ENCODE measurements at places on chromosomes 3 and 15.

DNA sequence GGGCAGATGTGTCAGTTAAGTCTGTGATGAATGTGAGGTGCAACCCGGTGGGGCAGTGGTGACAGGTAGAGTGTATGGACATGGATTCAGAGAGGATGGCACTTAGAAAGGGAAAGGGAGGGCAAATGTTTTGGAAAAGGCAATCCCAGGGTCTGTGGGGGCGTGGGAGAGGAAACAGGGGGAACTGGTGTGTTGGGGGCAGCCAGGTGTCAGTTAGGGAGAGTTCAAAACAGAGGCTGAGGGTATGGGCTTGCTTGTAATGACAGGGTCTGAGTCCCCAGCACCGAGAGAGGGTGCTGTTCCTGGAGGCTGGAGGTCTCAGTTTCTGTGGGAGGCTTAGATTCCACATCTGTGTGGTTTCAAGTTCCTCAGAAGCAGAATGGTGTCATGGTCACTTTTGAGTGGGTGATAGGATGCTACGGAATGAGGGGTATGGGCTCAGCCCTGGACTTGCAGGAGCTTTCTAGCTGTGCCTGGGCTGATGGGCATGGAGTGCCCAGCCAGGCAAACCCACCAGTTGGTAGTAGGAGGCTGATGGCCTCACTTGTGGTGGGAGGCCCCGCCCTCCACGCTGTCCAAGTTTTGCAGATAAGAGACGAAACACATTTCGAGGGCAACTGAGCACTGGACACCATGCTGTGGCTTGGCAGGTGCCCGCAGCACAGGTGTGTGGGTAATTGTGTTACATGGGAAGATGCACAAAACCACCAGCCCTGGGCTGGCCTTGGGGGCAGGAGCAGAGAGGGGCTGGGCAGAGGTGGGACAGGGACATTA is 209.4 kb downstream of the RPLP1 start:
- DNase-seq = no peak

DNA sequence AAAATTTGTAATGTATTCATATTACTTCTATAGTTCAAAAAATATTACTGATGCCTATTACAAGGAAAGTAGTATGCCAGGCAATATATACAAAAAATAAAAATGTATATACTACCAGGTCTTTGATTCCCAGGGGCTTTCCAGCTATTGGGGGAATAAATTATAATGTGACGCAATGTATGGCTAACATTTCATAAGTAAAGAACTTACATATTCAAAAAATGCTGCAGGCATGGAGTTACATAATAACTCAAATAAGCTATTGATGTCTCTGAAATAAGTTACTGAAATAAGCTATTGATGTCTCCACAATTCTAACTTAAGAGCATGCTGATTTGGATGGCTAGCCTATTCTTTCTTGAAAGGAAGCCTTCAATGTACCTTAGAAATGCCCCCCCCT is 30.2 kb downstream of the MCCC1 start:
- no peak for DNase-seq

DNA sequence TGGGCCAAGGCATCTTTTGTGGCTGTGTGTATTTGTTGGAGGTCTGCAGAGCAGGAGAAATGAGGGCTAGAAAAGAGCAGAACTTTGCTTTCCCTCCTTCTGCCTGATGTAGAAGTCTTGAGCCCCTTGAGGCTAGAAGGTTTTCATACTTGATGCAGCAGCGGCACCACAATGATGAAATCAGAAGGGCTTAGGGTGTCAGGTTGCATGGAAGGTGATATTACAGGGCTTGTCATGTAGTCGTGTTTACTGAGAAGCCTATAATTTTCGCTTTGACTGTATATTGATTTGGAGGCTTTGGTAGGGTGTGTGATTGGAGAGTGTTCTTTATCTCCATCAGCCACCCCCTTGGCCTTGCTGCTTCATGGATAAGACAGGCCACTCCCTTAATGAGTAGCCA is 339.8 kb downstream of the THSD4 start:
- DNase-seq = no peak

- DNase-seq = no peak
Observed at GRCh38 chr3:15681668-15682067, 80.1 kb downstream of the BTD start.

DNA sequence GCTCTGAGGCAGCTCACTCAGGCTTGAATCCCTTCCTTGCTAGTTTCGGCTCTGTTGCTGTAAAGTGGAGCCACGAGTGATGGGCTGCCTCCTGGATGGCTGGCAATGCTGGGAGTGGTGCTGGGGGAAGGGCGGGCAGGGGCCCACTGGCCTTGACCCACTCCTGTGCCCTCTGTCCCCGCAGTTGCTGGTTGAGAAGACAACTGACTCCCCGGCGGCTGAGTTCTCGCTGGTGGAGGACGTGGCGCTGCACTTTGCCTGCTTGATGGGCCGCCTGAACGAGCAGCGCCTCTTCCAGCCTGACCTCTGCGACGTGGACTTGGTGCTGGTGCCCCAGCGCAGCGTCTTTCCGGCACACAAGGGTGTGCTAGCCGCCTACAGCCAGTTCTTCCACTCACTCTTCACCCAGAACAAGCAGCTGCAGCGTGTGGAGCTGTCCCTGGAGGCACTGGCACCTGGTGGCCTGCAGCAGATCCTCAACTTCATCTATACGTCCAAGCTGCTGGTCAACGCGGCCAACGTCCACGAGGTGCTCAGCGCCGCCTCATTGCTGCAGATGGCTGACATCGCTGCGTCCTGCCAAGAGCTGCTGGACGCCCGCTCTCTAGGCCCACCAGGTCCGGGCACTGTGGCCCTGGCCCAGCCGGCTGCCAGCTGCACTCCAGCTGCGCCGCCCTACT is 4.7 kb downstream of the ZBTB47 start:
- DNase-seq = no peak

DNA sequence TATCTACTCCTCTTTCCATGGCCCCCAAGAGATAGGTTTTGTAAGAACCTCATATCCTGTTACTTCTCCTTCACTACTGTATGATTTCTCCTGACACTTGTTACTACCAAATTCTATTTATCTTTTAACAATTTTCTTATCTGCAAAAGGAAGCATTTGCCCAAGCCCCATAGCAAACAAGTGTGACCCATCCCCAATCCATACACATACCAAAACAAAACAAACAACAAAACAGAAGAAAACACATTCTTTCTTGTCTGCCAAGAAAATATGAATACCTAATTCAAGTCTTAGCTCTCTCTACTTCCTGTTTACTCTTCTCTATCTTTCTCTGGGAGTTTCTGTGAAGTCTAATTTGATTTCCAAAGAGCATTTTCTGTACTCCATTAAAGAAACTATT is 39.0 kb upstream of the AADAC start:
- DNase-seq = no peak

DNA sequence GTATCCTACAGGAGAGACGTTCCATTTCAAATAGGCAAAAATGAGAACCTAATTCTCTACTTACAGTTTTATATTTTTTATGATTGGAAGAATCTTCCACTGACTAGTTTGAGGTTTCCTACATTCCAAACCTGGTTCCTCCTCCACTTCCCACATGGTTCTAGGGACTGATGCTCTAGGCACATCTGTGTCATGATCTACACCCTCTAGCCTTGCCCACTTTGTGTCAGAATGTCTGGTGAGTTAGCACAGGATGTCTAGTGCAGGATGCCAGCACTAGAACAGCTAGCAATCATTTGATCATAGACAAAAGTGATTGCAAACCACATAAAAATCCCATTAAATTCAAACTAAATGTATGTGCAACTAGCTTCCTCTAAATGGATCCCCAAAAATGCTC is 26.7 kb upstream of the FILIP1L start:
- DNase-seq = no peak

DNA sequence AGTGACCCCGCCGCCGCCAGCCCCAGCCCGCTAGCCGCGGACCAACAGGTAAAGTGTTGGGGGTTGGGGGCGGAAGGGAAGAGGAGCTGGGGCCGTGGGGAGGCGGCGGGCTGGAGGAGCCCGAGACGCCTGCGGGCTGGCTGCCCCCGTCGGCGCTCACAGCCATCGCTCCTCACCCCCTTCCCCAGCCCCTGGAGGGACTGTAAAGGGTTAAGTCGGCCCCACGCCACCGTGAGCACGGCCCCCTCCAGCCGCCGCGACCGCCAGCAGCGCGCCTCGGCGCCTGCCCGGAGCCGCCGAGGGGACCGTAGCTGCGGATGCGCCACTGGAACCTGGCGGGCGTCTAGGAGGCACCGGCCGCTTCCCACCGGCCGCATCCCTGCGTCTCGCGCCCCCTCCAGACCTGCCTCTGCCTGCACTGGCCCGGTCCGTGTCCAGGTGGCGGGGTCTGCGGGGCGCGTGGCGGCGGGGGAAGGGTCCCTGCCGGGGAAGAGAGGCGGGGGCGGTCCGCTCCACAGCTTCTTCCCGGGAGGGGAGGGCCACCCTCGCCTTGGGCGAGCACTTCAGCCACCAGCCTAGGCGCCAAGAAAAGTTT is 522 bp downstream of the MED12L start:
- DNase-seq = no peak

- DNase-seq = peak; percentile 71
Observed at GRCh38 chr15:99135194-99135593, 30.3 kb downstream of the SYNM start.

DNA sequence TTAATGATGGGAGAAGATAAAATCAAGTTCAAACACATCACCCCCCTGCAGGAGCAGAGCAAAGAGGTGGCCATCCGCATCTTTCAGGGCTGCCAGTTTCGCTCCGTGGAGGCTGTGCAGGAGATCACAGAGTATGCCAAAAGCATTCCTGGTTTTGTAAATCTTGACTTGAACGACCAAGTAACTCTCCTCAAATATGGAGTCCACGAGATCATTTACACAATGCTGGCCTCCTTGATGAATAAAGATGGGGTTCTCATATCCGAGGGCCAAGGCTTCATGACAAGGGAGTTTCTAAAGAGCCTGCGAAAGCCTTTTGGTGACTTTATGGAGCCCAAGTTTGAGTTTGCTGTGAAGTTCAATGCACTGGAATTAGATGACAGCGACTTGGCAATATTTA is 67.5 kb upstream of the TSEN2 start:
- DNase-seq = no peak

- DNase-seq = no peak
Observed at GRCh38 chr3:62241279-62241678, 132.1 kb downstream of the FEZF2 start.

DNA sequence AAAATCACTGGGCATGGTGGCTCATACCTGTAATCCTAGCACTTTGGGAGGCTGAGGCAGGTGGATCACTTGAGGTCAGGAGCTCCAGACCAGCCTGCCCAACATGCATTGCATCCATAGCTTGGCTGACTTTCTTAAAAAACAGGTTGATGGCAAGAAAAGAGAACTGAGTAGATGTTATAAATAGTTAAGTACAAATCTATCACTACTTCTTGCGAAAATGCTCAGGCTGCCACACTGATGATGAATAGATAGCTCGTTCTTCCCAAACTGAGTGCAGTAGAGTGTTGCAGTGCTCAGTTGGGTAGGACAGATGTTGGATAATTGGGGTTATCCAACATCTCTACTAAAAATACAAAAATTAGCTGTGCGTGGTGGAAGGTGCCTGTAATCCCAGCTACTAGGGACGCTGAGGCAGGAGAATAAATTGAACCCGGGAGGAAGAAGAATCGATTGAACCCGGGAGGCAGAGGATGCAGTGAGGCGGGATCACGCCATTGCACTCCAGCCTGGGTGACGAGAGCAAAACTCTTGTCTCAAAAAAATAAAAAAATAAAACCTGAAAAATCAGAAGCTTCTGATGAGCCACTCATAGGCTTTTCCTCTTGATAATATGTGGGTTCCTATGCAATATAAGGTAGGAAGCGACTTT is 1.2 kb downstream of the BTLA start:
- DNase-seq = no peak

DNA sequence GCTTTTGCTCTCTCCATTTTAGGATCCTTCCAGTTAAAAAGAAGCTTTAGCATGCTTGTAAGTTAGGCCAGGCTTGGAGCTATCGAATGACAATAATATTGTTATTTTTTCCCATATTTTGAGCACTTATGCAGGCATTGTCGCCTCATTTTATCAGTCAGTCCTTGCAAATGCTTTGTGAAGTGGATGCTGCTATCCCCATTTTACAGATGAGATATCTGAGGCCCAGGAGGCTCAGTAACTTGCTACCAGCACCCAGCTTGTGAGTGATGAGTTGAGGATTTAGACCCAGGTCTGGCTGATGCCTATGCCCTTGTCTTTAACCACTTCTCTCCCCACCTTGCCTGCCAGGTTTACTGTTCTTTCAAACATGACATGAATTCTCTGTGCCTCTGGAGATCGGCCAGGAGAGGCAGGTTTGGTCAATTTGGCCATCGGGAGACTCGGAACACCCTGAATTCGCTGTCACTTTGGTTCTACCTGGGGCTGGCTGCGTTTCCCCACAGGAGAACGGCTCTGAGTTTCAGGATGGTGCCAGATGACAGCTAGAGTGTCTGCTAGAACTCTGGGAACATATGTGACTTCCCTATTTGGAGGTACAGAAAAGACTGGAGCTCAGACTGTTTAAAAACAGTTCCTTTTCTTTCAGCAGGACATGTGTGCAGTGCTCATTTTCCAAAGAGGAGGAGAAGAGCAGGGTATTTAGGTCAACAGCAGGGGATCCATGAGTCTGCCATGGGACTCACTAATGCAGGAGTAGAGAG is 25.5 kb upstream of the ZNF710 start:
- peak; percentile 54 for DNase-seq

GRCh38 chr15:51623386-51623938 is 891 bp upstream of the DMXL2 start:
- DNase-seq = peak; percentile 45

GRCh38 chr3:156614642-156615511 is 59.5 kb upstream of the TIPARP start:
- no peak for DNase-seq

DNA sequence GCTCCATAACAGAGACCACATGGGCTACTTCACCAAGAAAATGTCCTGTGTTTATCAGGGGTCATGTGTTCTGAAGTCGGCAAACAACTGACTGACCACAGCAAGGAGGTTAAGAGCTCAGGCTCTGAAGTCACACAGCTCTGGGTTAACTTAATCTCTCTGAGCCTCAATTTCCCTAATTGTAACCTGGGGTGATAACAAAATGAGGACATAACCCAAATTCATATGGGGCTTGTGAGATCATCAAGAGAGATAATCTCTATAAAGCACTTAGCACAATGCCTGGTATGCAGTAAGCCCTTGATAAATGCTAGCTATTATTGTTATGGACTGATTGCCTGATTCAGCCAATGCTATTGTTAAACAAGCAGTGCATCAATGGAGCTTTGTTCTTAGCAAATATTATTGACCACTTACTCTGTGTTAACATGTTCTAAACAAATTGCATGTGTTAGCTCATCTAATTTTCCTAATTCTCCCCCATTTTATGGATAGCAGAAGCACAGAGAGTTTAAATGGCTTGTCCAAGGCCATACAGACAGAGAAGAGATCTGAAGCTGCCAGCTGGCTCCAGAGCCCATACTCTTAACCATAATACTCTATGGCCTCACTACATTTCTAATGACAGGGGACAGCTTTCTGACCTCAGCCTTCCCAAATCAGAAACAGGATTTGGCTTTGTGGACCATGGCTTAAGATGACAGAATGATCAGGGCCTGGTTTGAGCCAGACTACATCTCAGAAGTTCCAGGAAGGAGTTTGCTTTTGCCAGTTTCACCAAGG is 78.3 kb downstream of the SHQ1 start:
- no peak for DNase-seq

DNA sequence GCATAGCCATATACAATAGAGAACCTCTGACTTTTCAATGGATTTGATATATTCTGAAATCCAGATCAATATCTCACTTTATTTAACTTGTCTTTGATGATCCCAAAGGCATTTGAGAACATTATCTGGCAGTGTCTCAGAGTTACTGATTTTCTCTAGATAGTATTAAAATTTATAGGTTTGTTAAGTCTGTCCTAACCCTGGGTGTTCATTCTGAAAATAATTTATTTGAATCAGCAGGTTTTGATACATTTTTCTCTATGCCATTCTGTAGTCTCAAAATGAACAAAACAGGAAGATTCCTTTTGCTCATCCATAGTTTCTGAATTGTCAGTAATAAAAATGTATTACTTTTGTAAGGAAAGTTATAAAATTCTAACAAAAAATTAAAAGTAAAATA is 14.3 kb downstream of the CCR8 start:
- DNase-seq = no peak
